ENCODE measurements at places on chromosomes 4 and X.

DNA sequence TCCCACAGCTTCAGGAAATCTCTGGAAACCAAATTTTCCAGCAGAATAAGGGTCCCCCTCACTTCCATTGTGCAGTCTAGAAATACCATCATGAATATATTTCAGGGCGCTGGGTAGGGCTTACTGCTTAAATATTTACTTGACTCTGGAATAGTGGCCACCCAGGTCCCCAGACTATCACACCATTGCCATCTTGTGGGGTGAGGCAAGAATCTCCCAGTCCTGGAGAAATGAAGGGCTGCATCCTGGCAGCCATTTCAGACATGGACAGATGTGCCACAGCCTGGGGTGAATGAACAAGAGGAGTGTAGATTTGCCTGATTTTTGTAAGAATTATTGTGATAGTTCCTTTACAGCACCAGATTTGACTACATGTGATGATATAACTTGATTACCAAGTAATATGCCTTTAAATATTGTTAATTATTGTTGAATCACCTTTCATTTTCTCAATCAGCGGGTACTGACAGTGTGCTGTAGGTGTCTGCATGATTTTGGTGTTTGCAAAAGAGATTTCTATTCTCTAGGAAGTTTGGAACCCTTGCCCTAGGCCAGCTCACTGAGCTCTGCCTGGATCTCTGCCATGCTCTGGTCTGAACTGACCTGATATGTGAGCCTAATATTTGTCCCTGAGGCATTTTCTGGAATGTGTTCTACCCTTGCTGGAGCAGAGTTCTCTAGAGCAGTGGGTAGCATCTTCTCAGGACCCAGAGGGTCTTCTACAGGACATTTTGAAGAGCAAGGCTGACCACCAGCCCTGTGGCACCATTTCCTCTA, 183.4 kb downstream of the KIT start:
- peak; percentile 10 for DNase-seq

DNA sequence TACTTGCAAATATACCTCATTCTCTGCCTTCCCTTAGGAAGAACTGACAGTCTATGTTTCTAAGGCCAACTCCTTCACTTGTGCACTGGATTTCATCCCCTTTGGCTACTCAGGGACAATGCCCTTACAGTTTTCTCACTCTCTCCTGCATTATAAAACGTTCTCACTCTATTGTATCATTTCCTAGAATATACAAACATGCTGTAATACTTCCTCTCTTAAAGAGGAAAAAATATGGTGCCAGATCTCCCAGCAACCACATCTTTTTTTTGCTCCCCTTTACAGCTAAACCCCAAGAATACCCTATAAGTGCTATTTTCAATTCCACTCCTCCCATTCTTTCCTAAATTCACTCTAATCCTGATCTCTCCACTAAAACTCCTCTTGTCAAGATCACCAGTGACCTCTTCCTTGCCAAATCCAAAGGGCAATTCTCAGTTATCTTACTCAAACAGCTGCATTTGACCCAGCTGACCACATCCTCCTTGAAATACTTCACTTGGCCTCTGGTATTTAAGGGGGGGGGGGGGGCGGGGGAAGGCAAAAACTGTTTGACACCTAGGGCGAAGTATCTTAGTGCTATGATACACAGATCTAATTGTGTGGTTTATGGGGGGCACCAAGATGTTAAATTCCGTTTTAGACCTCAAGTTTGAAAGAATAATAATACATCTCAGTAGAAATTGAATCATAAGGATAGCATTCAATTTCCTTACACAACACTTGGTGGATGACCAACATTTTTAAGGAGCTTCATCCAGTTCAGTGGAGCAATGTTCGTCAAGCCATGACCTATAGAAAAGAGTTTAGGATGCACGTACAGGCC, 1.6 kb downstream of the RCHY1 start:
- DNase-seq = peak; percentile 26

- DNase-seq = no peak
Observed at GRCh38 chr4:5592272-5592671, 116.1 kb downstream of the EVC2 start.

DNA sequence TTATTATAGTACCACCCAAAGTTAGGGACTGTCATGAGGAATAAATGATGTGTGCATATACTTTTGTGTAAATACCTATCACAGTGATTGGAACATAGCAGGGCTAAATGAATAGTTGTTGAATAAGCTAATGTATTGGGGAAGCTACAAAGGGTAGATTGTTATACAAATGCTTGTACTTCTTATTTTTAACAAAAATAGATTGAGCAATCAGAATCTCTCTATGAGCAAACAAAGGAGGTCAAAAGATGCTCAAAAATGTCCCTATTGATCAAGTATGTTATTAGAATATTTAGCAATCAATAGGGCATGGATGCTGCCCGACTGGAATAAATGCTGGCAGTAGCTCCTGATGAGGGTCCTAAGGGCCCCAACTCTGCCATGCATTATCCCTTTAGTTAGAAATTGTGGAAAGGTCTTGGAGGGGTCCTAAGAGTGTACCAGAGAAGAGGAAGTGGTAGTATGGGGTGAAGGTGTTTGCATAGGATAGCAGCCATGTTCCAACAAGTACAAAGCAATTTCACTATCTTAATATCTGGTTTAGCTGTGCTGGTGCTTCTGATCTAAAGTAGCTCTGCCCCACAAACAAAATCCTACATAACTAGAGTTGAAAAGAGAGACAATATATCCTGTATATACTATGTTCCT, 33.1 kb upstream of the TAPT1 start:
- DNase-seq = no peak

DNA sequence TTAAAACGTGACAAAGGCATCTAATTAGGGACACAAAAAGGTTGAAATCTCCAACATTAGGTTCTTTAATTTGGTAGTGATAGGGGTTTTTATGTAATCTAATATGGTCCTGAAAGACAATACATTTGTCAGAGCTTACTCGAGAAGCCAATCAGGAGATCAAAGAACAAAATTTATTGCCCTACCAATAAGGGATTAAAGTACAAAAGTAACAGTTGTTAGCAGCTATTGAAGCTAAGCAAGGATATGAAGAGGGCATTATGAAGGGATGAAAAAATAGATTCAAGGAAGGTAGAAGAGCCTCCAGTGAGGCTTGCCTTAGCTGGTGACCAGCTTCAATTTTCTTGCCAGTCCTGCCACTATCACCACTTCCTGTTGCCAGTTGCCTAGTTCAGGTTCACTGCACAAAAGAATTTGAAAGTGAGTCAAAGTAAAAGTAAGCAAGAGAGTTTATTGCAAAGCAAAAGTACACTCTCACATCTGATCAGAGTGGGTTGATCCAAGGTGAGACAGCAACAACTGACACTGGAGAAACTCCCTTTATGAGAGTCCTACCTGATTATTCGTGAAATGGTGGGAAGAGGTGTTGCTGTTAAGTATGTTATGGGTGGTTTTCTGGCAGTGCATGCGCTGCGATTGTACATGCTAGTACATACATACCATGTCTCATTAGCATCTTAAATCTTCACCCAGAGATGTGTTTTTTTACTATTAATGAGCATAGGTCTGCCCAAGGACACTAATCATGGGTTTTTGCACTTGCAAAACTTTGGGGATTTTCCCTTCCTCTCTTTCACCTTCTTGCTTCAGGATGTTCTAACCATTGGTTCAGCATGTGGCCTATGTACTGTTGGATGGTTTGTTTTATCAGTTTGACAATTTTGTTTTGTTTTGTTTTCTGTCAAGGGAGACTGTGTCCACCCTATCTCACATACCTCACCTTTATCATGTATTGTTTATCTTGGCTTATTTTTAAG, 263.2 kb upstream of the ITM2A start:
- no peak for DNase-seq

- DNase-seq = no peak
Observed at GRCh38 chr4:10893395-10893794, 208.8 kb upstream of the CLNK start.

DNA sequence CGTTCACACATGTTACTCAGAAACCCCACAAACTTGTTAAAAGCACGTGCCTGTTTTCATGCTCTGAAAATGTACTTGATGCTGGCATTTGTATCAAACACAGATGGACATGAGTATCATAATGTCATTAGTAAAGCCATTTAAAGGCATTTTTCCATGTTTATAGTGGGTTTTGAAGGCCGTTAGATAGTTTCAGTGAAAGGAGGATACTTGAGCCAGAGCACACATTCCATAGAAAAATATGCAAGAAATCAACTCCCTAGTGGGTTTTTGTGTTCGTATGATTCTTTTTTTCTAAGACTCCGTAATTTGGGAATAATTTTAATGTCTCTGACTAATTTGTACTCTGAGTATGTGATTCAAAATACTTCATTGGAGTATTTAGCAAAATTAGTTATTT, 216.2 kb upstream of the BMP3 start:
- no peak for DNase-seq

- peak; percentile 60 for DNase-seq
Observed at GRCh38 chrX:39891781-39892180, 206.0 kb downstream of the BCOR start.

- DNase-seq = no peak
Observed at GRCh38 chr4:155748039-155748438, 10.8 kb upstream of the GUCY1B1 start.

DNA sequence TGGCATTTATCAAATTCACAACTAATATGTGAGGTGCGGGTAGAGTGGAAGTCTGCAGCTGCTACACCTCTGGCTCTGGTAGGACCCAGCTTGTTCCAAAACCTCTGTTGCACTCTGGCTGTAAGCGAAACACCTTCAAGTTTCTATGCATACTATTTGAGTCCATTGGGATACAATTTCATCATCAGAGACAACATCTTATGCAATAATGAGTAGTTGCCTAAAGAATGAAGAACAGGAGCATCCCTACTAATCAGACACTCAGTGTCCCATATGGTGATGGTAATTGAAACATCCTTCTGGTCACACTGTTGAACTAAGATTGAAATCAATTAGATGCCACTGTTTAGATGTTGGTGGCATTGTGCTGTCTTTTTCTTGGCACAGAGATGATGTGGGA, 178.4 kb downstream of the MGST2 start:
- DNase-seq = no peak

DNA sequence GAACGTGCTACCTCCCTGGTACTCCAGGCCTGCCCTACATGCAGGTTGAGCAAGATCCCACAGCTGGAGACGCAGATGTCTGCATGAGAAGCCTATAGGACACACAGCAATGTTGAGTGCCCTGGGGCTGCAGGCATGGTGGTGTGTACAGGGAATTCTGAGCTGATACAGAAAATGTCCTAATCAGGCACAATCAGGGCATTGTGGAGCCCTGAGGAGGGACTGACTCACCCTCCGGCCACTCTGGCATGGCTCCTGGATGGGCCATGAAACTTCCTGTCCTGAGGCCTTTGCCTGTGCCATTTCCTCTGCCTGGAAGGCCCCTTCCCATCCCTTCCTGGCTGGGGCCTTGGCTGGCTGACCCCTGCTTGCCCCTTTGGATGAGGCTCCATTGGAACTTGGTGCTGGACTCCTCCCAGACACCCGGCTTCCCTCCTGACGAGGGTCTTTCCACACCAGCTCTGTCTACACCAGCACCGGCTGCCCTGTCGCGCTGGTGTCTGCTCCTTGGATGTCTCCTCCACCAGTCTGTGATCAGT, 16.7 kb upstream of the AFAP1 start:
- DNase-seq = peak; percentile 47

DNA sequence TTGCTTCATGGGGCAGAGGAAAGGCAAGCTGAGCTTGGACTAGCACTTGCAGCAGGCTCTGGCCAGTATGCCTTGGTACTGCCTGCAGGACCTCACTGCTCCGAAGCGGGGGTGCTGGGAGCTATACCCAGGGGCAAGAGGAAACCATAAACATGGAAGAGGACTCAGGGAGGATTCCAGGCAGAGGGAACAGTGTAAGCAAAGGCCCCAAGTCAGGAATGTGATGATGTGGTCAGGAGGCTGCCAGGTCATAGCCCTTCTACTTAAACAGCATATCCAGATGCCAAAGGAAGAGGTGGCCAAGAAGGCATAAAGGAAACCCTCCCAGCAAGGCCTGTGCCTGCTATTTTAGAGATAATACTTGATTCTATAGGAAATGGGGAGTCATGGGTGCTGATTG, 31.1 kb downstream of the RAB40AL start:
- no peak for DNase-seq

- no peak for DNase-seq
Observed at GRCh38 chr4:156388826-156389225, 435.2 kb upstream of the CTSO start.

DNA sequence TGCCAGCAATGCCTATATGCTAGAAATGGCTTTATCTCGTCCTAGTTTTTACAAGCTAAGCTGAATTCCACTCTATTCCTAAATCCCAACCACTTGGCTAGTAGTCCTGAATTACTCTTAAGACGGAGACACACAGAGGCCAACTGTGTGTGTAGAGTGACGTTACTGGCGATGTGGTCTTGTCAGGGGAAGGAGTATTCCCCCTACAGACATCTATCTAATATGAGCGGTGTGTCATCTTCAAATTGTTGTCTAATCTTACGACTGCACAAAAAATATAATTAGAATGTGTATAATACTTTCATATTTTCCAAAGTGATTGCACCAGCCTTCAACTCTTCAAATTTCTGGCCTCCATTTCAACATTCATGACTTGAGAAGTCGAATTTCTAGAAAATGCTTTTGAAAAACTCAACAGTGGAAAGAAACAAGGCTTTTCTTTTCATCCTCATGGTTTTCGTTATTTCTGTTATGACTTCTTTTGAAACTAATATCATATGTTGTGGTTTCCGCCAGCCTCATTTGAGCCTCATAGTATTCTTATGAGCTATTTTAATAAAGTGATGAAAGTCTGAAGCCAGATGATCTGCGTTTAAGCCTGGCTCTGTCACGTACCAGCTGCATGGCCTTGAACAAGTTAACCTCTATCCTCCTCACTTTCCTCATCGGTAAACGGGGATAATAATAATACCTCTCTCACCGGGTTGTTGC, 132.3 kb downstream of the SOWAHB start:
- DNase-seq = no peak

GRCh38 chr4:61533140-61533539, 333.0 kb downstream of the ADGRL3 start:
- peak; percentile 52 for DNase-seq

DNA sequence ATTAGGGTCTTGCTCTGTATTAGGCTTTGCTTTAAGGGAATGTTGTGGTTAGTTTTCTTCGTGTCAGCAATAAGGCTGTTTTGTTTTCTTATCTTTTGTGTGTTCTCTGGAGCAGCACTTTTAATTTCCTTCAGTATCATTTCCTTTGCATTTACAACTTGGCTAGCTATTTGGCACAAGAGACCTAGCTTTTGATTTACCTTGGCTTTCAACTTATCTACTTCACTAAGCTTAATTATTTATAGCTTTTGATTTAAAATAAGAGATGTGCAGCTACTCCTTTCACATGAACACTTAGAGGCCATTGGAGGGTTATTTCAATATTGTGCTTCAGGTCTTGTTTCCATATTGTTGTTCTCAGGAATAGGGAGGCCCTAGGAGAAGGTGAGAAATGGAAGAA, 68.2 kb downstream of the FAT4 start:
- DNase-seq = no peak
